ENCODE measurements at places on chromosomes 6 and 20. TPM values are rescaled to one million over a fixed set of nuclear protein-coding genes. Genes with fewer than 3 reads are reported as not detected.

GRCh38 chr6:13352165-13352564, 23.8 kb upstream of the TBC1D7 start:
- DNase-seq: no peak

DNA sequence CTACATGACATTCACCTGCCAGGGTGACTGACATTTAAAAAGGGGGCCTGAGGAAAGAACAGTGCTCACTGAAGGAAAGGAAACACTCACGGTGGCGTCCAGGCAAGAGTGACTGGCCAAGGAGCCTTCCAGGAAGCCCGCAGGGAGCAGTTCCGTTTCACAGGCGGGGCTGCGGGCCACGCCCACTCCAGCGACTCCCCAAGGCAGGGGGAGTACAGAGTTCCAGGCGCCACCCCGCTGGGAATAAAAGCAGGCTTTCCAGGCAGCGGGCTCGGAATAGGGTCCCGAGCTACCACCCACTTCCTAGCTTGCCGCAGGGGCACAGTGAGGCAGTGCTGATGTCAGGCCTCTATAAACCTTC, 34.2 kb downstream of the PKIG start:
- DNase-seq: no peak

DNA sequence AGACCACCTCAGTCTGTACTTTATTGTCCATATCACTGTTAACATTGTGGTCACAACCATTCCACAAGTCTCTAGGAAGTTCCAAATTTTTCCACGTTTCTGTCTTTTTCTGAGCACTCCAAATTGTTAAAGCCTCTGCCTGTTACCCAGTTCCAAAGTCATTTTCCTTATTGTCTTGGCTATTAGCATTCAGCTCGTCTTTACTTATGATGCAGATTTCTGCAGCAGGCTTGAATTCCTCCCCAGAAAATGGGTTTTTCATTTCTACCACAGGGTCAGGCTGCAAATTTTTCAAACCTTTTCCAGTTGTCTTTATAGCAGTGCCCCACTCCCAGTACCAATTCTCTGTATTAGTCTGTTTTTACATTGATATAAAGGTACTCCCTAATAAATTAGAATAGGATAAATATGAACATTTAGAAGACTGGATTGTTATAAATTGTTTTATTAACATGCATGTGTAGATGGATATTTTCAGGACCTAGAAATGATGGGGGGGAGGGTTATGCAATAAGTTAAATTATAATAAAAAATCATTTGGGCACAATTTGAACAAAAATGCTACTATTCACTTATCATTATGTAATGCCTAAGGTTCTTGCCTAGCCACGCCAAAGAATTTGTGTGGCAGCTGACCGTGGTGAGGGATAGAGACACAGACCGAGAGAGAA, 595.3 kb upstream of the ADGRB3 start:
- DNase-seq: no peak

MUC22 gene
- not detected for total RNA-seq

OR2B6 gene
- not detected for total RNA-seq

LY6G6C gene
- total RNA-seq: not detected

DNA sequence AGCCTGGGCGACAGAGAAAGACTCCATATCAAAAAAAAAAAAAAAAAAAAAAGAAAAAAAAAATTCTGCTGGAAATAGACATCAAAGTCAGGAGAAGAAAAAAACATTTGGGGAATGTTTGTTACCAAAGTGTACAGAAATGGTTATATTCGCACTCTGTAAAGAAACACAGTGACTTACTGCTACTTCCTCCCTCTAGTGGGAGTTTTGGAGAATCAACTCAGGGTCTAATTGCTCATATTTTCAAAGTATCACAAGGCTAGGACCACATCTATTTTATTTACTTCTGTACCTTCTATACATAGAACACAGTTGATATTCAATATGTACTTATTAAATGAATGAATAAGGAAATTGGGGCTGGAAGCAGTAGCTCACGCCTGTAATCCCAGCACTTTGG, 24.4 kb downstream of the ARG1 start:
- no peak for DNase-seq

POPDC3 gene
- total RNA-seq: 2.5 TPM

DNA sequence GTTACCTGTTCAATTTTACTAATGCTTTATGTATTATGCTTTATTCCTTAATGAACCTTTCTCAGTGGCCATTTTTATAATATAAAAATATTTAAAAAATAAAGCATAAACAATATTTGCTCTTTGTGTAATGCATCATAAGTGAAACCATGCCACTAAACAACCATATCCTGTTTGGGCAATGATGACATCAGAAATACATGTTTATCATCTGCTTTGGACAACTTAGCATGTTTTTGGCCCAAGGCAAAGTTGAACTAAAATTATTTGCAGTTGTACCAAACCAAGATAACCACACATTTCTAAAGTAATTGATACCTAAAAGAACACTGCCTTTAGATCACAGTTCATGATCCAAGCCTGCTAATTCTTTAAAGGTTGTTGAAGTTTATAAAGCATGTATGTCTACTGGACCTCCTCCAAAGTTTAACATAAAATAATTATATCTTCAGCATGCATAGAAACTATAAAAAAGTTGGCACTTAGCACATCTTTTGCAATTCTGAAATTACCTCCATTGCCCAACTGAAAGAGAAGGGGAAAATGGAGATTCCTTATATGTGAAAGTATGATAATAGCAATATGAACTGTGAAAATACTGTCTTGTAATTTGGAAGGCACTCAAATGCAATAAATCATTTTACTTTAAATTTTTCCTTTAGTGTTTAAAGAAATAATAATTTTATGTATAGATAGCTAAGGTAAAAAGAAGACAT, 325.6 kb upstream of the RUNX2 start:
- no peak for DNase-seq

- no peak for DNase-seq
These were observed 57.7 kb downstream of the ADNP start for GRCh38 chr20:50873585-50873984.

Measured in urinary bladder (tissue), 4 donors.